Activated T-cell treated with anti-CD3 and anti-CD28 coated beads, Interleukin-2, amount 50 U/mL, for 48 hours (primary cell): ENCODE measurements at places on chromosomes 7 and 10.

GRCh38 chr7:137578541-137578940, 235.0 kb upstream of the PTN start:
- no peak for DNase-seq

- no peak for DNase-seq
Observed at GRCh38 chr7:24428676-24429075, 144.6 kb upstream of the PALS2 start.

DNA sequence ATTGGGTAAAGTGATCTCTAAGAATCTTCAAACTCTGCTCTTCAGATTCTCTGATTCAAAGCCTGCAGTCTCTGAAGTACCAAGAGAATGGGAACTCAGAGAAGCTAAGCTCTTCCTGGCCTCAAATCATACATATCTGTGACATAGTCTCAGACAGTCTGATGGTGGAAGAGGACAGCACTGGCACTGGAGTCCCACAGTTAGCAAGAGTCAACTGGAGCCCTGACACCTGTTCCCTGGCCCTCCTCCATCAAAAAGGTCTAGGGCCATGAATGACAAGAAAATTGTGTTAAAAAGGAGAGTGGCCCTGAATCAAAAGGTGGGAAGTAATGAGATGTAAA, 37.7 kb downstream of the PRSS2 start:
- no peak for DNase-seq

DNA sequence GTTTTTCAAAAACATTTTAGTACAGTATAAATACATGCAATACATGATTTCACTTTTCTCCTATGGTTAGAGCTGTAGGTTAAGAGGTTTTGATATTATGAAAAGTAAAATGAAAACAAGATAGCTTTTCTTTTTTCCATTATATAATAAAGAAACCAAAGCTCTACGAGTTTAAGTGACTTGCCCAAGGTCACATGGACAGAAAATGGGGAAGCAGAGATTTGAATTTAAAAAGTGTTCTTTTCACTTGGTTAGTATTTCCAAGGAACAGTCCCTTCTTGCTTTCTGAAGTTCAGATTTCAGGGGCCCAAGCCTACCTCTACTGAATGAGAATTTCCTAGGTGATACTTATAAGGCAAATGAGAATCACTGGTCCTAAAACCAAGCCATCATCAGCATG, 13.2 kb upstream of the MAP3K8 start:
- no peak for DNase-seq

GRCh38 chr7:132422502-132423111, 153.7 kb downstream of the PLXNA4 start:
- no peak for DNase-seq

- DNase-seq = no peak
Observed at GRCh38 chr7:48296966-48297365, 125.7 kb downstream of the ABCA13 start.

GRCh38 chr7:151462306-151462779, 22.4 kb upstream of the CRYGN start:
- no peak for DNase-seq

GRCh38 chr7:40716052-40716451, 581.2 kb downstream of the SUGCT start:
- DNase-seq = no peak

DNA sequence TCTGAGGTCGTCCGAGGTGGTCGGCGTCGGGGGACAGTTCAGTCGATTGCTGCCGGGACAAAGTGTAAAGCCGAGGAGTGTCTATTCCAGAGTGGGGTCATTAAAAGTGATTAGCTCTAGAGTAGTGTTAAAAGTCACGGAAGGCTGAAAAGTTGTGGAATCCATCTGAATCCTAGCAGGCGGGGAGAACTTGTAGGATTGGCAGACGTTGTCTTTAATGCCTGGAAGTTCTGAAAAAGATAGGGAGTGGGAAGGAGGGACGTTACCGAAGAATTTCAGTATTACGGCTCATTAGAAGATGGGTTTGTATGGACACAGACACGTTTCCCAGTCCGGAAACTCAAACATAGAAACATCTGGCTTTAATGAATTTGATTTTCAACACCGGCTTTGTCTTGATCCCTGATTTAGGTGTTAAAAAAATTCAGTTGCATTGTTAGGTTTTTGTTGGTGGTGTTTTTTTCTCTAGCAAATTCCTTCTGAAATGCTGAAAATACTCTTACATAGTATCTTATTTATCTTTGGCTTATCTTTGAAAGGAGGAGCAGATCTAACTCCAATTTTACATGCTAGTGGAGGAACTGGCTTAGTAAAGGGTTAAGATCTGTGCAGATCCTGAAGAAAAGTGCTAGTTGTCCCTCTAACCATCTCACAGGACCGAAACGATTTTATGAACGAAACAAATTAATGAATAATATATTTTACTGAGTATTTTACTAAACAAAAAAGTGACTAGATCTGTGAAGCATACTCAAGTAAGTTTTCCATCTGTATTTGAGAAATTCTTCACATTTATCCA, 900 bp downstream of the MKLN1 start:
- no peak for DNase-seq

- no peak for DNase-seq
Observed at GRCh38 chr7:44401692-44402091, 76.3 kb upstream of the CAMK2B start.

- peak; percentile 83 for DNase-seq
Observed at GRCh38 chr7:92641921-92642511, 51.8 kb upstream of the FAM133B start.

- DNase-seq = no peak
Observed at GRCh38 chr10:109886781-109887140, 36.5 kb downstream of the XPNPEP1 start.

- DNase-seq = no peak
Observed at GRCh38 chr10:49512121-49512809, 26.7 kb downstream of the ERCC6 start.

DNA sequence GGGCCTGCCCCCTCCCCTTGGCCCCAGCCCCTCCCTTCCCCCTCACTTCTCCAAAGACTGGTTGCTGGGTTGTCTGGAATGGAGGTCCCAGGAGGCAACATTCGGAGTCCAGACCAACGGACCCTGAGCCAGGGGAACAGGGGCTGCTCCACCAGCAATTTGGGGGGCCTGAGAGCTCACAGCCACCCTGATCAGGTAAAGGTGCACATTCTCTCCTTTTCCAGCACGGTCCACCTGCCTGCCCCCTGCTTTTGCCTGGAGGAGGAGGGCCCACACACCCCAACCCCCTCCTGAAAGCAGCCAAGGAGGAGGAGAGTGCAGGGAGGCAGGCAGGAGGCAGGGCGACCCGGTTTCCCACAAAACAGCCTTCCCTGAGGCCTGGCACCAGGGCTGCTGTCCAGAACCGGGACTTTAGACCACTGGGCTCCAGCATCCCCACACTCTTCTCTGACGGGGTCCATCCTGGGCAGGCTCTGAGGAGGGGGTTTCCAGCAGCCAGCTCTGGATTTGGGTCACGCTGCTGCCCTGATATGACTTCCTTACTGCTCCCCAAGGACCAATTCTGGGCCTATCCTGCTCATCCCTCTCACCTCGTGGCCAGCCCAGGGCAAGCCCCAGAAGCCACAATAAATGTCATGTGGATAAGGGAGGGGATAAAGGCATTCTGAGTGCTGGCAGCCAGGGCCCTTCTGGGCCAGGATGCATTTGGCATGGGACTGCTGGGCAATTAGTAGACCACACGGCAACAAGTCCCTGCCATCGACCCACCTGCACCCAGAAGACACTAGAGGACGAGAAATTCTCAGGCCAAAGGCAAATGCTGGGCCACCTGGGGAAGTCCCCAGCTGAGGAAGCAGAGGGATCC, 1.1 kb upstream of the CAMK2B start:
- DNase-seq = no peak

DNA sequence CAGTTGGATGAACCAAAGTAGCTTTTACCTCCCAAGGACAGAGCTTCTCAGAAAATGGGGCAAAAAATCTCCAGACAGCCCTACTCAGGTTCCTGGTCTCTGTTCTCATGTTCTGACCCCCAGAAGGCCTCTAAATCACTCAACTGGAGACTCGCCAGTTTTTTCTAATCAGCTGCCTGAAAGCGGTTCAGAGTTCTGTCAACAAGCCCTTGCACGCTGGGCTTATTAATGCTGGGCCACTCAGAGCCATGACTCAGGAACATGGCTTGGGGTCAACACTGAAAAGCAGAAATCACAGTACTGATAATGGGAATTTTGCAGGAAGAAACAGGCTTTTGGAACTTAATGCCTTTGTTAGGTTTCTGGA, 15.3 kb downstream of the ECHDC3 start:
- no peak for DNase-seq
